ENCODE measurements at places on chromosomes 13 and 19.

GRCh38 chr19:4851551-4852290 lies 15.7 kb downstream of the PLIN3 start:
- DNase-seq = peak; percentile 80

DNA sequence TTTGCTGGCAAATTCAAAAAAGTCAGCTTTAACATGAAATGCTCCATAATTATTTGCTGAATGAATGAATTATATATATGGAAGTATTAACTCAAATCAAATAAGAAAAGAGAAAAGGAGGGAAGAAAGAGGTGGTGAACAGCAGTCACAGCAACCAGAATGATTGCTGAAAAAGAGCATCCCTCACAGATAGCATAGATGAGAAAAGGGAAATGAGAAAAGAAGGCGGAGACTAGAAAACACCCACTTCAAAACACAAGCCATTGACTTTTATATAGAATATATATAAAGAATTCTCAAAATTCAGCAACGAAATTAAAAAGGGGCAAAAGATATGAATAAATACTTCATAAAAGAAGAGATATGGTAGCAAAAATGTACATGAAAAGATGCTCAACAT lies 75.2 kb downstream of the CAB39L start:
- DNase-seq = no peak

GRCh38 chr13:114134944-114135610 lies 2.7 kb upstream of the RASA3 start:
- DNase-seq = no peak

DNA sequence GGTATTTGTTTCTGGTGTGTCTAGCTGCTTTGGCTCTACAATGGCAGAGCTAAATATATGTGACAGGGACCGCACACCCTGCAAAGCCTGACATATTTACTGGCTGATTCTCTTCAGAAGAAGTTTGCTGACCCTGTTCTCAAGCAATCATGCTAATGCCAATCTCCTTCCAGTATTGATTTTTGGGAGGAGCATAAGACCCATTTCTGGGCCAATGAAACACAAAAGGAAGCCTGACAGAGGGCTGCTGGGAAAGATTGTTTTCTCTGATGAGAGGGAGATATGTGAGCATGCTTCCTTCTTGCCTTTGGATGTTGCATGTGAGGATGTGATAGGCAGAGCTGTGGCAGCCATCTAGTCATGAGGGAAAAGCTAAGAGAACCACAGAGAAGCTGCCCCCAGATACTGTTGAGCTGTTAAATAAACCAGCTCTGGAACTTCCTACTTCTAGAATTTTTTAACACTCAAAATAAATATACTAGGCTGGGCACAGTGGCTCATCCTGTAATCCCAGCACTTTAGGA lies 31.4 kb upstream of the TPTE2 start:
- no peak for DNase-seq

GRCh38 chr19:15714638-15715037 lies 13.2 kb upstream of the OR10H2 start:
- no peak for DNase-seq

- DNase-seq = no peak
Observed at GRCh38 chr19:51387924-51388389, at the start of gene LIM2. LIM2 (minus strand) TSS chr19:51387974; CDS start chr19:51387443, 531 bp downstream.

Measured in activated naive CD4-positive, alpha-beta T cell treated with anti-CD3 and anti-CD28 coated beads, Interleukin-2, amount 10 ng/mL, durations not matched to agents 7 days and 5 days (primary cell).